Activated CD4-positive, alpha-beta T cell treated with anti-CD3 and anti-CD28 coated beads, Interleukin-2, amount 10 ng/mL, durations not matched to agents 7 days and 5 days (primary cell): ENCODE measurements at places on chromosomes 11 and 22. TPM values are rescaled to one million over a fixed set of nuclear protein-coding genes. Genes with fewer than 3 reads are reported as not detected.
A peak's percentile ranks its signal among the peaks of the same experiment; 100 is the strongest.

- peaks cover 22% of the 10 kb centered on the region for H3K36me3 ChIP-seq
- peak; percentile 40 for DNase-seq
- H3K27ac ChIP-seq, result peak overlapping the region; percentile 93
These were observed 135.2 kb downstream of the MAML2 start for GRCh38 chr11:96207459-96208449.

DNA sequence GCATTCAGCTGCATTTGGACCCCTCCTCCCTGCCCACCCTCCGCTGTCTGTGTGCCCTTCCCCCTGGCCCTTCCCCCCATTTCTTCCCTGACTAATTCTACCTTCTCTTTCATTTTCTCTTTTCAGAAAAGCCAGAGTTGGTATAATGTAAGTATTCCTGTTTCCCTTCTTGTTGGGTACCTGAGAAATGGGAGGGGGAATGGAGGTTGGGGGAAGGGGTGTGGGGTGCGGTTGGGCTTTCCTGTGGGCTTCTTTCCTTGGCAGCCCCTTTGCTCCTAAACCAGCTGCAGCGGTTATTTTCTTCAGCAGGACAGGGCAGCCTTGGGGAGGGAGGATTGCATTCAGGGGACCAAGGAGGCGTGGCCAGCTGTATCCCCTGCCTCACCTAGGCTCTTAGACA lies 70.2 kb downstream of the SCN3B start:
- H3K4me3 ChIP-seq, result no peak overlapping the region
- H3K4me1 ChIP-seq, result peaks cover 19% of the 10 kb centered on the region
- H3K27ac ChIP-seq, result no peak overlapping the region
- H3K27me3 ChIP-seq, result no peaks in the 10 kb centered on the region
- no peak for DNase-seq

DNA sequence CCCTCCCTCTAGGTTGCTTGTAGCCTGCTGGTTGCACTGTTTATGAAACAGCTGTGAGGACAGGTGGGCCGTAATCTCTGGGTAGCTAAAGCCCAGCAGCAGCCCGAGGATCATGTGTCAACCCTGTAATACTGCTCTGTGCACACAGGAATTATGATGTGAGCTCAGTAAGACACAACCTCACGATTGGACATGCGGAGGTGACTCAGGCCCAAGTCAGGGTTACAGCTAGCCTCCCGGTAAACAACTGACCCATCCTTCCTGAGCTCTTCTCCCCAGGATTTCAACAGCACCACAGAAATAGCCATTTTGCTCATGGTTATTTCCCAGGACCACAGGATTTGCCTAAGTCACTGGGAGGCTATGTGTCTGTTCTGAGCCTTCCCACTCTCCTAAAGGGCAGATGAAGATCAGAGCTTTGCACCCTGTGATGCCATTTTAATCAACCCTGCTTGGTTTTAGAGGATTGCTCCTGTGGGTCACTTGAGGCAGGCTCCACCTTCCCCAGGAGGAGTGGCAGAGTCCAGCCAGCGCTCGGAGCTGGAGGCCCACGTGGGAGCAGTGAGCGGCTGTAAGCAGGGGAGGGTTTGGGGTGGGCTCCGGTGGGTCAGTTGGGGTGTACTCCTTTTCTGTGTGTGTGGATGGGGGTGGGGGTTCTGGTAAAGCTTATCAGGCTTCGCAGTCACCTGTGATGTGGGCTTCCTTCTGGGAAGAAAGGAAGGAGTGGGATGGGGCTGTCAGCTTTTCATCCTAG lies at the start of gene AMPD3:
AMPD3 (plus strand) TSS at position 387 of the 754 bp plus-strand sequence. CDS start 6,256 bp downstream, outside the sequence.
- H3K27ac ChIP-seq, result peak within 1 kb of the TSS; percentile 93
- DNase-seq, result no peak
- H3K27me3 ChIP-seq, result peaks cover 2% of the 10 kb centered on the region
- peaks cover 2% of the 10 kb centered on the region for H3K36me3 ChIP-seq
- H3K4me1 ChIP-seq, result peaks cover 69% of the 10 kb centered on the region

DNA sequence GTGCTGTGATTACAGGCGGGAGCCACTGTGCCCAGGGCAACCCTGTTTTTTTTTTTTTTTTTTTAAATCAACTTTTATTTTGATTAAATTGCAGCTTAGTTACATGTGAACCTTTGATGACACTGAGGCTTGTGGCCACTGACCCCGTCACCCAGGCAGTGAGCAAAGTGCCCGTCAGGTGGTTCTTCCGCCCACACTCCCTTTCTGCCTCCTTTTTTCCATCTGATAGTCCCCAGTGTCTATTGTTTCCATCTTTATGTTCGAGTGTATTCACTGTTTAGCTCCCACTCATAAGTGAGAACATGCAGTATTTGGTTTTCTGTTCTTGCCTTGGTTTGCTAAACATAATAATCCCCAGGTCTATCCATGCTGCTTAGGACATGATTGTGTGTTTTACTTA lies 110.9 kb upstream of the GRK3 start:
- no peak overlapping the region for H3K27ac ChIP-seq
- H3K4me3 ChIP-seq, result no peak overlapping the region
- no peak for DNase-seq
- peaks cover 45% of the 10 kb centered on the region for H3K4me1 ChIP-seq
- H3K36me3 ChIP-seq, result peaks cover 25% of the 10 kb centered on the region
- no peaks in the 10 kb centered on the region for H3K27me3 ChIP-seq

DNA sequence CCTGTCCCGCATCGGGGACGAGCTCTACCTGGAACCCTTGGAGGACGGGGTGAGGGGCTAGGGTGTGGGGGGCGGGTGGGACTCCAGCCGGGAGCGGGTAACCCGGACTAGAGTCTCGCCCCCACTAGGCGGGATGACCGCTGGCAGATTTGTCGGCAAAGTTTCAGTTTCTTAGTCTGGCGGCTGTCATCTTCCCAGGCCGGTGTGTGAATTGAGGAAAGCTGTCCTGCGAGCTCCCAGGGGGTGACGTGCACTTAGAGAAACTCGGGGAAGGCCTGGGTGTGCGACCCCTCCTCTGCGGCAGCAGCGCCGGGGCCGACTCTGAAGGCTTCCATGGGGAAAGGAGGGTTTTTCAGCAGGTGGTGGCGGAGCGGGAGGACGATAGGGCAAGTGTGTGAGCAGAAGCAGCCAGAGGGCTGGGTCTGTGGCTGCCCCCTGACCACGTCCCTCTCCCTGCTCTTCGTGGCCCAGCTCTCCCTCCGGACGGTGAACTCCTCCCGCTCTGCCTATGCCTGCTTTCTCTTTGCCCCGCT lies 463 bp downstream of the RAD9A start:
- H3K27me3 ChIP-seq, result peaks cover 2% of the 10 kb centered on the region
- peak overlapping the region; percentile 63 for H3K27ac ChIP-seq
- no peak for DNase-seq
- peaks cover 28% of the 10 kb centered on the region for H3K36me3 ChIP-seq

DNA sequence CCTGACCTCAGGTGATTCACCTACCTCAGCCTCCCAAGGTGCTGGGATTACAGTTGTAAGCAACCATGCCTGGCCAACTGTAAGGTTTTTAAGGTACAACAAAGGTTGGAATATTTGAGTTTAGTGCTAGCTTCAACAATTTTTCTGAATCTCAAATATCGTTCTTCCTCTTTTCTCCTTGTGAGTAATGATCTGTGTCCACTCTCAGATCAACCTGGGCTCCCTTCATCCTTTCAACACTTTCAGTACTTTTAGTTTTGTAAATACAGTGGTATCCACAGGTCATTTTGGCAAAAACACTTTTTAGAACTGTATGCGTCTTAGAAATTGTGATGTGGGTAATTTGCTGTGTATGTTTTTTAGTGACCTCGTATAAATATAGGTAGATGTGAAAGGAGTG lies 7.9 kb downstream of the PACS1 start:
- peaks cover 76% of the 10 kb centered on the region for H3K4me1 ChIP-seq
- H3K27me3 ChIP-seq, result no peaks in the 10 kb centered on the region
- peak overlapping the region; percentile 99 for H3K27ac ChIP-seq
- DNase-seq, result no peak

The OR8I2 gene
- not detected for total RNA-seq

The THY1 gene
- not detected for total RNA-seq
